ENCODE measurements at places on chromosomes 1 and 21.

- no peak for DNase-seq
These were observed 18.0 kb downstream of the KCNK1 start for GRCh38 chr1:233631810-233632405.

GRCh38 chr1:184854496-184855140, 100.0 kb upstream of the EDEM3 start:
- DNase-seq: peak; percentile 68

- DNase-seq: no peak
These were observed 7.3 kb upstream of the SAMD11 start for GRCh38 chr1:916173-917075.

- DNase-seq: no peak
These were observed 84.6 kb downstream of the GPR88 start for GRCh38 chr1:100622506-100622905.

GRCh38 chr1:205680073-205680851, at the start of gene SLC45A3:
Gene SLC45A3, minus strand, starts transcription at chr1:205680509. Its CDS starts 15,853 bp downstream, at chr1:205664656.
- no peak for DNase-seq

GRCh38 chr1:63802109-63802508, 28.3 kb downstream of the ROR1 start:
- DNase-seq: no peak

DNA sequence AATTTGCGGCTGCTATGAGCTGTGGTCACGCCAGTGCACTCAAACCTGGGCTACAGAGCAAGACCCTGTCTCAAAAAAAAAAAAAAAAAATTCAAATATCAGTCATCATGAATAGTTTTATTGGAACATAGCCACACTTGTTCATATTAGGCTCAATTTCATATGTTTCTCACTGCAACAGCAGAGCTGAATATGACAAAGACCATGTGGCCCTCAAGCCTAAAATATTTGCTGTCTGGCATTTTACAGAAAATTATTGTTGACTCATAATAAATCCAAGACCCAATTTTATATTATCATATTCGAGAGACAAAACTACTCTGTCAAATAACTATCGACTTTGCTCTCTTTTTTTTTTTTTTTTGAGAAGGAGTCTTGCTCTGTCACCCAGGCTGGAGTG, 11.0 kb downstream of the BECN2 start:
- DNase-seq: no peak

- DNase-seq: peak; percentile 25
These were observed 49.9 kb downstream of the DMRTB1 start for GRCh38 chr1:53508991-53509666.

DNA sequence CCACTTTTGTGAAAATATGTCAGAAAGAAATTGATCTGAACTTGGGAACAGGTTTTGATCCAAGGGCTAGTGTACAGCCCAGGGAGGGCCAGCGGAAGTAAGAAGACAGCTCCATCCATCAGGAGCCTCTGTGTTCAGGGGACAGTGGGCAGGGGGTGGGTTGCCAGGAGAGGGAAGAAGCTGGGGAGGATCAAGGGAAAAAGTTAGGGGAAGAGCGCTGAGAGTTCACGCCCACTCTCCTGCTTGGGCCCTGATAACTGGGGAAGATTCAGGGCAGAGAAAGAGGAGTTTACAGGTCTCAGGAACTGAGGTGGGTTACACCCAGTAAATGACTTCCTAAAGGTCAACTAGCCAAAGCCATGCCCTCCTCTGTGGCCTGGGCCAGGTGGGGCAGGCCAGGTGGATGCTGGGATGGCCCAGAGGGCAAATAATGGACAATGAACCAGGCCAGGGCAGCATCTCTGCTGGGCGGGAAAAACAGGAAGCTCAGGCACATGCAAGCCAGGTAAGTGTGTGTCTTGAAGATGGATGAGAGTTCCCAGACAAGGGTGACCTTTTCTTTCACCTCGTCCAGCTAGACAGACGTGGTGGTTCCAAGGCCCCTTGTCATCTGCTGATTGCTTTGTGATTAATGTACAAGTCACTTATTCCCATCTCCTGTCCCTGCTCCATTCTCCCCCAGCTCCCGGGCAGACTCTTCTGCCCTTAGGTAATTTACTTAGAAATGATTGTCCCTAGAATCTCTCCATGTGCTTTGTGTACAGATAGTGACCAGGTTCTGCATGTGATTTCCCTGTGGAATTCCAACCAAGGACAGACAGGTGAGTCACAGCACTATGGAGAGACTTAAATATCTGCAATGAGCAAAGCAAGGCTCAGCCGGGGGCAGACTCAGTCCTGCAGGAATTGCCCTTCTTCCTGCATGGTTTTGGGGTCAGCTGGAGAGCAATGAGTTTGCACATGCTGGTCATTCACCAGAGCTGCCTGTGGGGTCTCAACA, 57.0 kb downstream of the MDM4 start:
- DNase-seq: peak; percentile 19

DNA sequence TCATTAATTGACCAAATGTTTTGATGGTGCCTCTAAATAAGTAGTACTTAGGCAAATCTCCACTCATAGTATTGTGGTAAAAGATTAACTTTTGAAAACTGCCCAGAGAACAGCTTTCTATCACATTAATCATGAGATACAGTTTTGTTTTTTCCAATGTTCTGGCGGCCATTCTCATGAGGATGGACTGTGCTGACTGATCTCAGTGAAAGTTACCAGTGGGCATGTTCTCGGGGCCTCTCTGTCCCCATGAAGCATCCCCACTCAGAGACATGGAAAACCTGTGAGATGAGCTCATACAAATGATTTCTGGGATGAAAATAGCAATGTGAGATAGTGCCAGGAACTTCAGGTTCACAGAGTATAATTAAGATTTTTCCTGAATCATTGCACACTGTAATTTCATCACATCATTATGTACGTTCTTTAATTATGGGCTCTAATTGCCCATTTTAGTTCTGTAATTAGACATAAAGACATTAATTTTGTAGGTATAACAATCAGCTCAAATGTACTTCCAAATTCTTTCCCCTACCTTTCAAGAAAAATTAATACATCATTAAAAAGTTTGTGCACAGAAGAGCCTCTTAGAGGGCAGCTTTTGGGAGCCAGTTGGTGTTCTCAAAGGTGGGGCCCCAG, 40.5 kb downstream of the DDR2 start:
- DNase-seq: no peak

DNA sequence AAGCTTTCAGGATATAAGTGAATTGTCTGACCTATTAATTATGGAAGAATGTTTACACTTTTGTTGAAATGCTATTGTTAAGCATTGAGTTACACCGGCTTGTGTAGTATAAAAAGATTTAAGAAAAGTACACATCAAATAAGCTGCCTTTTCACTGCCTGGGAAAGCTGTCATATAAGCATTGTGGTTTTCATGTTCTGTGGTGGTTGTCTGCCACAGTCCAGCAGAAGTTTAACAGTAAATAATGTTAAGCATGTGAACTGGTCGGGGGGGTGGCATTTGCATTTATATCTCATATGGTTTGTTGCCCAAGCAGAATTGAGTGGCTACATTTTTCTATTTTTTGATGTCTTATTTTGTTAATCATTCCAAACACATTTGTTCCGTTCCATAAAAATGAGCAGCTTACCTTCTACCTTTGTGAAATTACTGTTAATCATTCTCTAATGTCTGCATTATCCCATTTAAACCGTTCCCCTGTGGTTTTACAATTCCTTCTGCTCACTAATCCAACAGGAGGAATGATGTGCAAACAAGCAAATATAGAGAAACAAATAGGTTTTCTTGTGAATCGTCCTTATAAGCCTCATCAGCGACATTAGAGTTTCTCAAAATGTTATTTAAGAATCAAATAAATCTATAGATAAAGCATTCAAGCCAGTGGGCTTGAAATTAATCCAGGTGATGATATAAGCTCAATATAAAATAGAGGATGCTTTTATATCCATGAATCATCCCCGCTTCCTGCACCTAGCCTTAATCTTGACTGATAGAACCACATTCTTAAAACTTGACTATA, 160.8 kb upstream of the SAMSN1 start:
- no peak for DNase-seq

DNA sequence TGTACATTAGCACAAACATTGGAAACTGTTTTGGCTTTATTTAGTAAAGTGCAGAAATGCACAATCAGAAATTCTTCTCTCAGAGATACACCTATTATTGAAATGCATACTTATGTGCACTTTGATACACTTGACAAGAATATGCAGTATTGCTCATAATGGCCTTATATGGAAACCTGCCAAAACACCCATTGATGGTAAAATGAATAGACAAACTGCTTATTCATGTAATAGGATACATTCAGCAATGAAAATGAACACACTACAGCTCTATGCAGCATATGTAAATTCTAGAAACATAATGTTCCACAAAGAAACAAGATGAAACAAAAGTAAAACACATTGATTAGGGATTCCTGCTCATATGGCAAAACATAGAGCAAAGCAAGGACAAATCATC, 223.9 kb downstream of the S1PR1 start:
- no peak for DNase-seq

GRCh38 chr1:17008208-17008855, 3.4 kb downstream of the ATP13A2 start:
- DNase-seq: no peak

All from AG10803 (cell line).